Umbilical cord (tissue), 2 donors: ENCODE measurements at places on chromosomes 2 and 18. TPM values are rescaled to one million over a fixed set of nuclear protein-coding genes. Genes with fewer than 3 reads are reported as not detected.

- peak; percentile 54 for DNase-seq
Observed at GRCh38 chr2:32864334-32865111, 82.2 kb upstream of the LTBP1 start.

DNA sequence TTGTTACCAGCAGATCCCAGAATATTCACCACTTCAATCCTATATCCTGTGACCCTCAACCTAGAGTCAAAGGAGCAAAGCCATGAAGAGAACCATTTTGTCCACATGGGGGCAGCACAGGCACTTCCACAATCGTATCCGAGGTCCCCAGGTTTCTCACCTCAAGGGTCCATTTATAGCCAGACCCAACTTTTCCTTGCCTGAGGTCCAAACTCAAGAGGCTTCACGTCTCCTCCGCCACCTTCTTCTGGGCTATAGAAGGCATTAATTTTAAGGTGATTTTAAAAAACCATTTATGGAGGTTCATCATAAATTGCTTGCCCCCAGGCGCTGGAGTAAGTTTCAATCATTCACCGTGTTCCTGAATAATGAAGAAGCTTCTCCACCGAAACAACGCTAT, 111.6 kb upstream of the NABP1 start:
- peak; percentile 39 for DNase-seq

GRCh38 chr2:171965661-171966060, 34.1 kb upstream of the METAP1D start:
- DNase-seq, result no peak

DNA sequence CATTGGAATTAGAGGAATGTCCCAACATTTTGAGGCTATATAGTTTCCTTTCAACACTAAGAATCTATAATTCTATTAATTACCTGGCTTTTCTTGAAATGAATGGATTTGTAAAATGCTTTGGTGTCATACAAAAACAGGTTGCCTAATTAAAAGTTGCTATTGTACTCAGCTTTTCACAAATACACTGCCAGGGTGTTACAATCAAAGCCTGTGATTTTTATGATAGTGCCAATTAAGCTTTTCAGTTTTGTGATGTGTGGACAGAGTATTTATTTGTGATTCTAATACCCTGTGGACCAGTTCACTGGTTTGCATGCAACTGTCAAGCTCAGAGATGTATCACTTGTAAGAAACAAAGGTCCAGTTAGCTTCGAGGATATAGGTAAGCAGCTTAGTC, 71.8 kb downstream of the NAB1 start:
- no peak for DNase-seq

DNA sequence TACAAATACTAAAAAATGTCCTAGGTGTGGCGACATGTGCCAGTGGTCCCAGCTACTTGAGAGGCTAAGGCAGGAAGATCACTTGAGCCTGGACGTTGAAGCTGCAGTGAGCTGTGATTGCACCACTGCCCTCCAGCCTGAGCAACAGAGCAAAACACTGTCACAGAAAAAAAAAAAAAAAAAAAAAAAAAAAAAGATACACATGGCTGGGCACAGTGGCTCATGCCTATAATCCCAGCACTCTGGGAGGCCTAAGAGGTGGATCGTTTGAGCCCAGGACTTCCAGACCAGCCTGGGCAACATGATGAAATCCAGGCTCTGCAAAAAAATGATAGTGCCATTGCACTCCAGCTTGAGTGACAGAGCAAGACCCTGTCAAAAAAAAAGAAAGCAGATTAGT, 13.7 kb downstream of the KANSL1L start:
- no peak for DNase-seq

DNA sequence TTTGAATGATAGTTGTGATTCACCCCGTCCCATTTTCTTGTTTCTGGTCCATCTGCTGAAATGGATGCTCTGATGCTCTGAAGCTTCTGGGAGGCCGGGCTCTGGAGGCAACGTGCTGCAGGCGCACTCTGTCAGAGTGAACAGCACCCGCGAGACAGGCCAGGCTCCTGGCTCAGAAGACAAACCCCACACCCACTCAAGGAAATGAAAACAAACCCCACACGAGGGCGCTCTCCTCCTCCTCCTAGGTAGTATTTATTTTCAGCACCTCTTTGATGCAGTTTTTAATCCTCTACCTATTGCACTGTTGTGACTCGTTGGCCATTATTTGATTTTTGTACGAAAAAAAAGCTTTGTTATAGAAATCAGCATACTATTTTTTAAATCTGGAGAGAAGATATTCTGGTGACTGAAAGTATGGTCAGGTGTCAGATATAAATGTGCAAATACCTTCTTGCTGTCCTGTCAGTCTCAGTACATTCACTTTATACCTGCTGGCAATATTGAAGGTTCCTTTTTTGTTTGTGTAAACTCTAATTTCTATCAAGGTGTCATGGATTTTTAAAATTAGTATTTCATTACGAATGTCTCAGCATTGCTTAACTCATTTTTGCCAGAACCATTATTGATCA, 10.3 kb upstream of the CHST10 start:
- peak; percentile 39 for DNase-seq

DNA sequence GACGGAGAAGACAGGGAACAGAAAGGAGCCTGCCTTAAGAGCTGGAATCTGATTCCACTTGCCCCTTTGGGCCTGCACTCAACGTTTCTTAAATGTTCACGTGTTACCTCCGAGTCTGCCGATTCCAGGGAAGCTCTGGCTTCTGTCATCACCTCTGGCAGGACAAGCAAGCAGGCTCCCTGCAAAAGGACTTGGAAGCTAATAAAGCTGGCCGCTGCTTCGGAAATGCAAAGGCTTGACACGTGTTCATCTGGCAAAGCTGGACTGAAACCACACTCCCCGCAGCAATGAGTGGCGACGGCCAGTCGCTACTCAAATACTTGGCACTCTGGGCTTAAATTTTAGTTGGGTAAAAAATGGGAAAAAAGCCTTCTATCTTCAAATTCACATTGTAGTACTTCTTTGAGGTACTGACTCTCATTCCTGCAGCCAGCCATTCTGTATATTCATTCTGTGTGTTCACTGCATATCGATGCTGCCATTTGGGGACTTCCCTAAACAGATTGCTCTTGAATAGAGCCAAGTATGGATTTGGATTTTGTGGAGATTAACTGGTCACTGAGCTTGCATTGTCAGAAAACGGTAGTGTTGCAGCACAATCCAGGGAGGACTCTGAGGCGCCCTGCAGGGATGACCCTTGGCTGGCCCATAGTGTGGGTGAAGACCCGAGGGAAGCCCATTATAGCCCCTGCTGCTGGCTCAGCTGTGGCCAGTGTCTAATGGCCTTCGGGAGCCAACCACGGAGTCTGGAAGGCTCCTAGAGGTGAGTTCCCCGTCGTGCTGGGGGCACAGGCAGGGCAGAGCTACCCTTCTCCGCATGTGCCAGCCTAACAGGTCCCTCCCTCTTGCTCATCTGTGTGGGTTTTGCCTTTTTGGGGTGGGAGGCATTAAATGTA, 231.5 kb downstream of the PRKCE start:
- DNase-seq, result peak; percentile 91

GRCh38 chr2:47767880-47768609, 14.9 kb upstream of the MSH6 start:
- peak; percentile 42 for DNase-seq

DNA sequence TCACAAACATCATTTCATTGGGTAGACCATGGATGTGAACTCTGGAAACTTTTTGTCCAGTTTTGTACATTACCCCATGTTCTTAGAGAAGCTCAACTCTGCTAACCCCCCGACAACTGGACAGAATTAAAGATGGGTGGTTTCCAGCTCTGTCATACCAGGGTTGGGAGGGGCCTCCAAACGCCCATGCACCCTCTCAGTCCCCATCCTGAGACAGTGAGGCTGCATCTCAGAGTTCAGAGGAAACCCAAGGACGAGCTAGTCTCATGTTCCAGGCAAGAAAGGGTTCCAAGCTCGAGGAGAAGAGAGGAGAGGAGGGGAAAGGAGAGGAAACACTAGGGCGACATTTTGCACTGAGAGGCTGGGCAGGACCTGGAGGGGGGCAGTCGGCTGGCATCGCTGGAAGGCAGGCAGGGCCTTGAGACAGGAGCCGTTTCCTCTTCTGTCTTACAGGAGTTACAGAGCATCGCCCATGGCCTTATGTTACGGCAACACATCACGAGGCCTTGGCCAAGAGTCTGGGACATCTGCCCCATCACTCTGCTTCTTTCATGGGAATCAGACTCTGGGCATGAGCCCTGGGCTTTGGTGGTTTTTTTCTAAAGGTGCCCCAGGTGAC, 16.4 kb downstream of the MAL start:
- no peak for DNase-seq

DNA sequence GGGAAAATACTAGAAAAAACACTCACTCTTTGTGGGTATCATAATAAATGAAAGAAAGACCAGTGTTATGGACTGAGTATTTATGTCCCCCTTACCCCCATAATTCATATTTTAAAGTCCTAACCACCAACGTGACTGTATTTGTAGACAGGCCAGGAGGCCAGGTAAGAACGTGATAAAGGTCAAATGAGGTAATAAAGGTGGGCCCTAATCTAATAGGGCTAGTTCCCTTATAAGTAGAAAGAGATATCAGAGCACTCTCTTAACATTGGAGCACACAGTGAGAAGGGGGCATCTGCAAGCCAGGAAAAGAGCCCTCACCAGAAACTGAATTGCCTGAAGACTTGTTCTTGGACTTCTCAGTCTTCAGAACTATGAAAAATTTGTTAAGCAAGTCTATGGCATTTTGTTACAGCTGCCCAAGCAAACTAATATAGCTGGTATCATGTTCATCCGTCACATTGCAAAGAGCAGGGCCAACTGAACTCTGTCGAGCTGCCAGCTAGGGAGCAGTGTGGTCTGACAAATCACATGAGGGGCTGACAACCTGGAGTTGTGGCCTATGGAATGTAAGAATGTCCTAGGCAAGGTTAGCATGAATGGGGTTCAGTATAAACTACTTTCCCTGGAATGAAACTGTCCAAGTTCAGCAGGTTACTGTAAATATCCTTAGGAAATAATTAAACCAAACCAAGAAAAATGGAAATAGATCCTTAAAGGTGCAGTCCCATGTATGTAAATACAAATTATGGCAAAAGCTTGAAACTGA, 280.9 kb downstream of the ZNF385B start:
- no peak for DNase-seq

DNA sequence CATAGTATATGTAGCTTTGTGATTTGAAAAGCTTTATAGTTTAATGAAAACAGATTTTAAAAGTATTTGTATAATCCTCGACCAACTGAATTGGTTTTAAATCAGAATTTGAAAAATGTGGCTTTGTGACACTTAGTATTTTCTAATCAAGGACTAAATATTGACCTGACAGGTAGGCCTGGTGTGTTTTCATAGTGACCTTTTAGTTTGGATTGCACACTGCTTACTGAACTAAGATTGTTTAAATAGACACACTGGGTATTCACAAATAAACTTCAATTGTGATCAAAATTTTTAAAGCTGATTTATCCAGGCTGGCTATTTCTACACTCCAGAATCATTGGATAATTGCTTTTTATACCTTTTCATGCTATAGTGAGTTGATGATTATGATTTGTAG, 31.8 kb upstream of the FAM237A start:
- DNase-seq, result no peak

DNA sequence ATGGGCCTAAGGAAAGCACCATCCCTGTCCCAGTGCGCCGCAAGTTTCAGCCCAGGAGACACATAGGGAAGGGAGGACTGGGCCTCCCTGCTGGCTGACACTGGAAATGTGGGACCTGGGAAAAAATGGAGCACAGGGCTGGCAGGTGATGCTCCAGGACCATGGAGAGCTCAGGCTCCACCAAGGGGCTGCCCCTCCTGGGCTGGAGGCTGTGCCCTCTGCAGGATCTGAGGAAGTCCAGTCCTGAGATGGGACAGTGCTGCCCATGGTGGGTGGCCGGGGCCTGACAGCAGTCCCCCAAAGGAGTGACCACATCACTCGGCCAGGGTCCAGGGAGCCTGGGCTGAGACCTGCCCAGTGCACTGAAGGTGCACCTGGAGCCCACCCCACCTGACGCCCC, 108.6 kb upstream of the TEKT4 start:
- DNase-seq, result no peak

DNA sequence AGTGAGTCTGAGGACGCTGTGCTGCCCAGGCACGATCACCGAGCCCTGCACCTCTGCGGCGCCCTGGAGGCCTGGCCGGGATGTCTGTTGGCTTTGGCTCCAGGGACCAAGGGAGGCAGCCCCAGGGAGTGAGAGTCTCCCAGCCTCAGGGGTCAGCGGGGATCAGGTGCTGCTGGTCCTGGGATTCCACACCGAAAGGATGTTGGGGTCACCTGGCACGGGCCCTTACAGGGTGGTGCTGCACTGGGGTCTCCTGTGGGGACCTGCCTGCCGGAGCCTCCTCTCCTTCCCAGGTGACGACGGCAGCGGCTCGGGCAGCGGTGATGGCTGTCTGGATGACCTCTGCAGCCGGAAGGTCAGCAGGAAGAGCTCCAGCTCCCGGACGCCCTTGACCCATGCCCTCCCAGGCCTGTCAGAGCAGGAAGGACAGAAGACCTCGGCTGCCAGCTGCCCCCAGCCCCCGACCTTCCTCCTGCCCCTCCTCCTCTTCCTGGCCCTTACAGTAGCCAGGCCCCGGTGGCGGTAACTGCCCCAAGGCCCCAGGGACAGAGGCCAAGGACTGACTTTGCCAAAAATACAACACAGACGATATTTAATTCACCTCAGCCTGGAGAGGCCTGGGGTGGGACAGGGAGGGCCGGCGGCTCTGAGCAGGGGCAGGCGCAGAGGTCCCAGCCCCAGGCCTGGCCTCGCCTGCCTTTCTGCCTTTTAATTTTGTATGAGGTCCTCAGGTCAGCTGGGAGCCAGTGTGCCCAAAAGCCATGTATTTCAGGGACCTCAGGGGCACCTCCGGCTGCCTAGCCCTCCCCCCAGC, 30.5 kb downstream of the GPC1 start:
- no peak for DNase-seq

- peak; percentile 78 for DNase-seq
Observed at GRCh38 chr2:120779781-120780283, 44.2 kb downstream of the GLI2 start.

GRCh38 chr2:107336526-107336925, 450.6 kb upstream of the ST6GAL2 start:
- DNase-seq, result peak; percentile 13

The CAPN14 gene
- 0.96 TPM for total RNA-seq

The TMEM37 gene
- total RNA-seq, result not detected

The MROH2A gene
- total RNA-seq, result not detected
